ENCODE measurements at places on chromosomes 11 and 22. TPM values are rescaled to one million over a fixed set of nuclear protein-coding genes. Genes with fewer than 3 reads are reported as not detected.

Gene OR6A2
- polyA plus RNA-seq: not detected

Gene IGF2
- not detected for polyA plus RNA-seq

Gene PACSIN3
- 0.39 TPM for polyA plus RNA-seq

Gene TMEM184B
- polyA plus RNA-seq: 17.1 TPM

Gene RBMXL2
- not detected for polyA plus RNA-seq

Gene SHANK2
- polyA plus RNA-seq: not detected

Gene ADAMTS15
- polyA plus RNA-seq: not detected

Gene CARD10
- not detected for polyA plus RNA-seq

DNA sequence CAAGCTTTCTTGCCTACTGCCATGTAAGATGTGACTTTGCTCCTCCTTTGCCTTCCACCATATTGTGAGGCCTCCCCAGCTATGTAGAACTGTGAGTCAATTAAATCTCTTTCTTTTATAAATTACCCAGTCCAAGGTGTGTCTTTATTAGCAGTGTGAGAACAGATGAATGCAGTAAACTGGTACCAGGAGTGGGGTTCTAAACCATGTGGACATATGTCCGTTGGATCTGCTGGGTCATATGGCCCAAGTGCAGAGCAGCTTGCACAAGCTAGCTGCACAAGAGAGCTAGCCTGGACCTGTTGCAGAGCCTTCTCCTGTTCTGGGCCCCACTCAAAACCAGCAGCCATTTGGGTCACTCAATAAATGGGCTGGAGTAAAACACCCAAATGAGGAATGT, 177.1 kb downstream of the HIPK3 start:
- DNase-seq: no peak

GRCh38 chr22:42357221-42357620, 75.0 kb downstream of the NFAM1 start:
- no peak for DNase-seq

DNA sequence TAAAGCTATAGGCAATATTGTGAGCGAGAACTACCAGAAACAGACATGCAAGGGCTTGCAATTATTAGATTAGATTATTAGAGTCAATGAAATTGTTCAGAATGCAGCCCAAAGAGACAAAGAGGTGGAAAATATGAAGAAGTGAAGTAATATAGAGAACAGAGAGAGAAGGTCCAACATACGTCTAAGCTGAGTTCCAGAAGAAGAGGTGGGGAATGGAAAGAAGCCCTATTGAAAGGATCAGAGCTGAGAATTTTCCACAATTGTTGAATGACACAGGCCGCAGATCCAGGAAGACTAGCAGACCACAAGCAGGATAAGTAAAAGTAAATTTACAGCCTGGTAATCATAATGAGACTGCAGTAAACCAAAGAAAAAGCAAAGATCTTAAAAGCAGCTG, 93.2 kb downstream of the EXT2 start:
- DNase-seq: no peak

DNA sequence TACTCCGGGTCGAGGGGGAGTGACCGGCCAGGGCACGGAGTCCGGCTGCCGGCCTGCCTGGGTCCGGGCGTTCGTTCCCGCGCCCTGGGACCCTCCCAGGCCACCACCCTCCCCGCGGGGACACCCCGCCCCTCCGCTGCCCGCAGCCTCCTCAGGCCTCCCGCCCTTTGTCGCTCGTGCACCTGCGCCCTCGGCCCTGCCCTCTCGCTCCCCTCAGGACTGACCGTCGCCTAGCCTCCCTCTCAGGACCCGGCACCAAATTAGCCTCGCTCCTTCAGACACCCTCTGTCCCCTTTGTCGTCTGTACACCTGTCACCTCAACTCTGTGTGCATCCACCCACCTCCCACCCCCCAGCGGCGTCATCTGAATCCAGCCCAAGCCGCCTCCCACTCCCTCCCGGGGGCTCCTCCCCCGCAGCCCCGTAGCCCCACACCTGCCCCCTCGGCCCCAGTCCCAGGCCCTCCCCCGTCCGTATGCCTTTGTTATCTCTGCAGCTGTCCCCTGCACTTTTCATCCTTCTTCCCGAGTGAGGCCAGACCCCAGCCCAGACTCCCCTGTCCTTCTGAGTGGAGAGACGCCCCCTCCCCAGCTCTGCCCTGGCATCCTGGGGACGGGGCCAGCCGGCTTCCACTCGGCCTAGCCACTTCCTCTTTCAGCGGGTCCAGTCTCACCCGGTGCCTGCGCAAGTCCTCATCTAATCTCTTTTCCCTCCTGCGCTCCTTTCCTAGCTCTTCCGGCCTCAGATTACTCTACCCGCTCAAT, 643 bp downstream of the TIGD3 start:
- no peak for DNase-seq

DNA sequence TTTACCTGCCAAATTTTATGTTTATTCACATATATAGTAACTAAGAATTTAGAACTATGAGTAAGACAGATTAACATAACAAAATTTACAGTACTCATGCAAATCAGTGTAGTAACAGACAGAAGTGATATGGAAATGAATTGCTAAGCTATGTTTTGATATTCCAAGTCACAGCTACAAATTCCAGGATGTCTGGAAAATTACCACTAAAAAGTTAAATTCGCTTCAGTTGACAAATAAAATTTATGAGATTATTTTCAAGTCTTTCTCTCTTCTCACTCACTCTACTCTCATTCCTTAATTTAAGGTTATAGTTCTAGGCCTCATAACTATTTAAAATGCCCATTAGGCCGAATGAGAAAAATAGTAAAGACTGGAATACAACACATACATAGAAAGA, 18.1 kb downstream of the XKR3 start:
- no peak for DNase-seq

DNA sequence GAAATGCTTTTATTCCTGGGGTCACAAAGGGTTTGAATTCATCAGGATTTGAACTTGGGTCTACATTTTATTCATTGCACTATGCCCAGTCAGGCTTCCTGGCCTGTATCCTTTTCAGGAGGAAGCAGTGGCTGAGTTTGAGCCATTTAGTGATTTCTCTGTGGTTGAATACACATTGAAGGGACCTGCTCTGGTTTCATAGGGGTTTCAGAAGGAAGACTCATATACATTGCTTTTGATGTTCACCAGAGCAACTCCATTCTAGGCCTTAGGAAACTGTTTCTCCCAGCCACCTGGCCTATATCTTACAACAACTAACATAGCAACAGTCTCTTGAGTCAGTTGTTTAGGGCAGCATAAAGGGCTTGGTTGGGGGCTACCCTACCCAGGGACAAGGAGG, 165.7 kb downstream of the INSC start:
- DNase-seq: no peak

DNA sequence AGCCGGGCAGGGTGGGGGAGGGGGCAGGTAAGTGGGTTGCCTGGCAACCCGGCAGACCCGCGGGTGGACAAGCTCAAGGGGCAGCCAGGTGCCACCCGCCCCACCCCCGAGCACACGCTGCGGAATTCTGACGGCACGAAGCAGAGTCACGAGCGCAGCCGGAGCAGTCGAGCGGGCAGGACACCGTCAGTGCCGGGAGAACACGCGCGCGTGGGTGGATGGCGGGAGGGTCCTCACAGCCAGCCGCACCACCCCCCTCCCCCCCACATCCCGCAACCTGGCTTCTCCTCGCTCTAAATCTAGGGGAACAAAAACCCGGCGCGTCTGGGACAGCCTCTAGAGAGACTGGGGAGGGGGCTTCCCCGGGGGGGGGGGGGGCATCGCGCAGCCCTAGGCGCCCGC, 133.1 kb upstream of the HSD17B12 start:
- no peak for DNase-seq

- DNase-seq: peak; percentile 31
Observed at GRCh38 chr11:75939992-75940391, 125.0 kb downstream of the UVRAG start.

- no peak for DNase-seq
Observed at GRCh38 chr11:8276528-8276927, 12.8 kb upstream of the LMO1 start.

- no peak for DNase-seq
Observed at GRCh38 chr11:17923217-17923616, 89.6 kb downstream of the SERGEF start.

DNA sequence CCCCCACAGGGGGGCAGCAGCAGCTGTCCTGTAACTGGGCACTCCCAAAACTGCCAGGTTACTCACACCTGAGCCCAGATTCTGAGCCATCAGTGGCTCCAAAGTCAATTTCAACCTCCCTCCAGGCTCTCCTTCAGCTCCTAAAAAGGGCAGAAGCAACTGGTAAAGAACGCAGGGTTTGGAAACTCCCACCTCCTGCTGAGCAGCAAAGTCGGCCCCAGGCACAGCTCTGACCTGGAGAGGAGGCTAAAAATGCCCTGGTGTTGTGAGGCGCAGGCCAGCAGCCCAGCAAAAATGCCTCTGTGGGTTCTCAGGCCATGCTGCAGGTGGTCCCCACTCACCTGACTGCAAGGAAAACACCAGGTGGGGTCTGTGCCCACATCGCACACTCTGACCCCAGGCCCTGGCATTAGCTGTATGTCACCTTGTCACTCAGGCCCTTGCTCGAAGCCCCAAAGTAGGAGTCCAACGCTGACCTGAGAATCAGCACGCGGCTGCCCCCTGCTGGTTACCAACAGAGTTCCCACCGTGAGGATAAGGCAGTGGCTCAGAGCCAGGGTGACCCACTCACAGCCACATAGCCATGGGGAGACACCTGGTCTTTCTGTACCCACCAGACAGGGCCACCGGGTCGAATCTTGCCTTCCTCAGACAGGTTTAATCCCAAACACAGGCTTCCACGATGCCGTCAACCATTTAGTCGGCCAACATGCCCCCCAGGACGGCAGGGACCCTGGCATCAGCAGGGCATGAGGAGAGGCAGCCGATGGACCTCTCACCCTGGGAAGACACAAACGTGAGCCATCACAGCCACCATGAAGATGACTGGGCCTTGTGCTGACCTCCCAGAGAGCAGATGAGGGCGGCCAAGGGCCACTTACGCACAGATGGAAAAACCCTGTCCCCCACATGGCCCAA, 11.1 kb downstream of the POLR3H start:
- DNase-seq: no peak

DNA sequence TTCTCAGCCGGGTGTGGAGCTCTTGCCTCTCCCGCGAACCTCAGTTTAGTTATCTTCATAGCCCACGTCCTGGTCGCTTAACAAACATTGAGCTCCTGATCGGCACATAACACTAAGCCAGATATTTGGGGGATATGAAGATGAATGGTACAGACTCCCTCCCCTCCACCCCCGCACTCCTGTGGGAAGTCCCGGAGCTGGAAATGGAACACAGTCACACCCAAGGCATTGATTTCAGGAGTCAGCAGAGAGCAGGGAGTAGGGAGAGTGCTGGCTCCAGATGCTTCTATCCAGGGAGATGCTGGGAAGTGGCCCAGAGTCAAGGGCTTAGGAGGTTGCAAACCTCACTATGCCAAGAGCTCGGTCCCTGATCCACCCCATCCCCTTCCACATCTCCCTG, 26.1 kb upstream of the CABP7 start:
- DNase-seq: no peak

DNA sequence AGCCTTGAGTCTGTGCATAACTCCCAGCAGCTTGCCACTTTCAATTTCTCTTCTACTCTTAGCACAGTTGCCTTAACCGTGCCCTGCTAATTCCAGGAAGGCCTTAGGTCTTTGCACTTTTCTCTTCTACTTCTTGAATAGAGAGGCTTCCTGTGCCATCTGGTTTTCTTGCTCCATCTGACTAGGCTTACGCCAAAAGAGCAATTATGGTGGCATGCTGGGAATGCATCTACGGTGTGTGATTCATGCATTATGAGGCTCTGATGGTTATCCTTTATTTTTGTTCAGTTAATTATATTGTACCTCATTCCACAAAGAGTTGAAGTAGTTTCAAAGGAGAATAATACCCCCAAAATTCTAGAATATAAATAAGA, 29.4 kb downstream of the SIK2 start:
- DNase-seq: no peak

DNA sequence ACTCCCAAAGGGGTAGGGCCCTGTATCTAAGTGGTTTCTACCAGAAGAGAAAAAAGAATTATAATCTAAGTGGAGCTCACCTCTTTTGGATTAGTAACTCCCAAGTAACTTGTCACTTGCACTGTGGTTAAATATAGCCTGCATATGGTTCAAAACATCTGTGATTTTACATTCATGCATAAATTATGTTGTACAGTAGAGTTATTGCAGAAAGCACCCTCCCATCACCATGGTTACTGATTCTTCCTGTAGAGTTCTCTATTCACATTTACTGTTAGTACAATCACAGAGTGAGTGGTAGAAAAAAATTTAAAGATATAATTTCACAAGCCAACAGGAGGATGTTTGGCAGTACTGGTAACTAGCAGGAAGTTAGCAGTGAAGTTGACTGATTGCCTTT, 80.4 kb downstream of the LRRC4C start:
- no peak for DNase-seq

DNA sequence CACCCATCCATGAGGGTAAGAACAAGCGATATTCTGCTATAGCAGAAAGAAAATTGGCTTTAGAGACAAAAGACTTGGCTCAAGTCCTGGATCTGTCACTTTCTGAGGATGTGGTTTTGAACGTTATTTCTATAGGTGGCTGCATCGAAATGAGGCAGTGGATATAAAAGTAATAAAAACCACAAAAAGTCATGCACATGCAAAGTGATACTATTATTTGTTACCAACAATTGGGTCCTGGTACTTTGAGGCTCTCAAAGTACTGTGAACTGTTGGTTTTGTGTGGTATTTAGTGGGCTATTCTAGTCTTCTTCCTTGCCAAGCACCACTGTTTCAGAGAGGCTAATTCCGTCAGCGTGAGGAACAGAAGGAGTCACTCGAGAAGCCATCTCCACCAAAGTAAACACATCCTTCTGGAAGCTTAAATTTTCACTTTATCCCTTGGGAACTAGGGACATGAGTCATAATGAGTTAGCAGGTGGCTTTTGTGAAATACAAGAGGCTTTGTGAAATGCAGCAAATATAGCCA, 13.1 kb downstream of the UBASH3B start:
- no peak for DNase-seq

GRCh38 chr11:69874178-69874983, 55.2 kb upstream of the FGF3 start:
- DNase-seq: no peak

DNA sequence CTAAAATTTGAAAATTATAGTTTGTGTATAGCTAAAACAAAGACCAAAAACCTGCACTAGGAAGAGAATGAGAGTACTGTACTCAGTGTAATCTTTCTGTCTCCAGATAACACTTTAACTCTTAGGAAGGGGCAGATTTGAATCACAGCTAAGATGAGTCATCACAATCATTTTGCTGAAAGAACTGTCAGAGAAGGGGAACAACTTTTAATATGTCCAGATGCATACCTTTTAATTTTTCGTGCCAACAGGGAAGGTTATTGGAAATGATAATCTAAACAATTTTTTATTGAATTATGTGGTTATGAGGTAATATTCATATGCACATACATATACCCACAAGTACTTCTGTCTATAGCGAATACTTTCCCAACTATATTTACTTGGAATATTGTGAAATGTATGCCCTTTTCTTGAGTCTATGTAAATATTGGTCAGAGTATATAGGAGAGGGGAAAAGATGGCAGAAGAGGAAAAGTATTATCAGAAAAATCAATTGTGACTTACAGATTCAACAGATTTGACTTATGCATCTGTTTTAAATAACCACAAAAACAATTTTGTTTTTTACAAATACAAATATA, 51.1 kb upstream of the MUC15 start:
- DNase-seq: no peak

- DNase-seq: no peak
Observed at GRCh38 chr11:122743097-122743741, 87.7 kb downstream of the UBASH3B start.

All from GM12878 (cell line).